ENCODE measurements at places on chromosomes 2 and 18. TPM values are rescaled to one million over a fixed set of nuclear protein-coding genes. Genes with fewer than 3 reads are reported as not detected.

KYNU gene
- total RNA-seq, result 285 TPM

ZEB2 gene
- total RNA-seq, result 7.8 TPM

CTAGE1 gene
- not detected for total RNA-seq

FBXO41 gene
- 5.2 TPM for total RNA-seq

SLC35F5 gene
- 42.5 TPM for total RNA-seq

TUBA4B gene
- 0.28 TPM for total RNA-seq

TDRD15 gene
- total RNA-seq, result not detected

ARHGAP15 gene
- not detected for total RNA-seq

FOXI3 gene
- not detected for total RNA-seq

NEURL3 gene
- total RNA-seq, result 0.67 TPM

FAM124B gene
- not detected for total RNA-seq

DSC3 gene
- 1.6 TPM for total RNA-seq

CLEC4F gene
- total RNA-seq, result not detected

LYPD6 gene
- total RNA-seq, result 0.09 TPM

POMC gene
- total RNA-seq, result not detected

CHN1 gene
- total RNA-seq, result 18.9 TPM

TNS1 gene
- total RNA-seq, result 8.0 TPM

TUBA3E gene
- 3.6 TPM for total RNA-seq

SKOR2 gene
- not detected for total RNA-seq

SPIRE1 gene
- 16.7 TPM for total RNA-seq

SERPINB12 gene
- not detected for total RNA-seq

Measured in A549 treated with Mapracorat at 1 μM for 4 hours (cell line).